ENCODE measurements at places on chromosomes 4 and X.
A peak's percentile ranks its signal among the peaks of the same experiment; 100 is the strongest.

DNA sequence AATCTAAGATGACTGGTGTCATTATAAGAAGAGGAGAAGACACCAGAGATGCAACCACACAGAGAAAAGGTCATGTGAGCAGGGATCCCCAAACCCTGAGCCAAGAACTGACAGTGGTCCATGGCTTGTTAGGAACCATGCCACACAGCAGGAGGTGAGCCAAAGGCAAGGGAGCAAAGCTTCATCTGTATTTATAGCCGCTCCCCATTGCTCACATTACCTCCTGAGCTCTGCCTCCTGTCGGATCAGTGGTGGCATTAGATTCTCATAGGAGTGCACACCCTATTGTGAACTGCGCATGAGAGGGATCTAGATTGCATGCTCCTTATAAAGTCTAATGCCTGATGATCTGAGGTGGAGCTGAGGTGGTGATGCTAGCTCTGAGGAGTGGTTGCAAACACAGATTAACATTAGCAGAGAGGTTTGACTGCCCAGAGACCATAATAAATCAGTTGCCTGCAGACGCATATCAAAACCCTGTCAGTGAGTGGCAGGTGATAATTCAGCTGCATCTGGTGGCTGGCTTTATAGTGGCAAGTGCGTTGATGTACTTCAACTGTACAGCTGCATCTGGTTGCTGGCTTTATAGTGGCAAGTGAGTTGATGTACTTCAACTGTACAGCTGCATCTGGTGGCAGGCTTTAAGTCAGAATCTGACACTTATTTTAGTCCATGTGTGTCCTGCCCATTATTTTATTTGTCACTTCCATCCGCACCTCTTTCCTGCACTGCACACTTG is 19.8 kb upstream of the CXCL2 start:
- DNase-seq: no peak

DNA sequence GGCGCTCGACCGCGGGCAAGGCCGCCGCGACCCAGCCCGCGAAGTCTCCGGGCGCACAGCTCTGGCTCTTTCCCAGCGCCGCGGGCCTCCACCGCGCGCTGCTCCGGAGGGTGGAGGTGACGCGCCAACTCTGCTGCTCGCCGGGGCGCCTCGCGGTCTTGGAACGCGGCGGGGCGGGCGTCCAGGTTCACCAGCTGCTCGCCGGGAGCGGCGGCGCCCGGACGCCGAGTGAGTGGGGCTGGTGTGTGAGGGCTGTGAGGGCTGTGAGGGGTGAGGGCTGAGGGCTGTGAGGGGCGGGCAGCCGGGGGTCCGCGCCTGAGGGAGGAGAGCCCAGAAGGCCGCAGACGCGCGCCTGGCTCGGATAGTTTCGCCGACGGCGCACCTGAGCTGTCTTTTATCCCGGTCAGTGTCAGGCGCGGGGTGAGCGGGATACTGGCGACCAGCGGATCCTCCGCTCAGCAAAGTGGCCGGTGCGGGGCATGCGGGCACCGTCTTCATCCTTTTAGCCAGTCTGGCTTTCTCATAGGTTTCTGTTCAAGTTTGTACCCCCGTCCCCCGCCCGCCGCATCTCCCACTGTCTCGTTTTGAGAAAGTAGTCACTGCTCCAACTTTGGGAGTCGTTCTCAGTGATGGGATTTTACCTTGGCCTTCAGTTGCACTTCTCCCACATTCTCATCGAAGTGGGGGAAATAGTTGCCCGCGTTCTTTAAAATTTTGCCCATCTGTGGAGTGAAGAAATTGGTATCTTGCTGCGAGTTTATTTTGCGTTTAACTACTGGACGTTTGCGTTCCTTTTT is 586 bp downstream of the HERC5 start:
- DNase-seq: peak; percentile 81

GRCh38 chrX:5672099-5672498 is 556.6 kb downstream of the NLGN4X start:
- DNase-seq: no peak

- no peak for DNase-seq
These were observed 128.2 kb downstream of the SLC7A11 start for GRCh38 chr4:138113819-138114400.

DNA sequence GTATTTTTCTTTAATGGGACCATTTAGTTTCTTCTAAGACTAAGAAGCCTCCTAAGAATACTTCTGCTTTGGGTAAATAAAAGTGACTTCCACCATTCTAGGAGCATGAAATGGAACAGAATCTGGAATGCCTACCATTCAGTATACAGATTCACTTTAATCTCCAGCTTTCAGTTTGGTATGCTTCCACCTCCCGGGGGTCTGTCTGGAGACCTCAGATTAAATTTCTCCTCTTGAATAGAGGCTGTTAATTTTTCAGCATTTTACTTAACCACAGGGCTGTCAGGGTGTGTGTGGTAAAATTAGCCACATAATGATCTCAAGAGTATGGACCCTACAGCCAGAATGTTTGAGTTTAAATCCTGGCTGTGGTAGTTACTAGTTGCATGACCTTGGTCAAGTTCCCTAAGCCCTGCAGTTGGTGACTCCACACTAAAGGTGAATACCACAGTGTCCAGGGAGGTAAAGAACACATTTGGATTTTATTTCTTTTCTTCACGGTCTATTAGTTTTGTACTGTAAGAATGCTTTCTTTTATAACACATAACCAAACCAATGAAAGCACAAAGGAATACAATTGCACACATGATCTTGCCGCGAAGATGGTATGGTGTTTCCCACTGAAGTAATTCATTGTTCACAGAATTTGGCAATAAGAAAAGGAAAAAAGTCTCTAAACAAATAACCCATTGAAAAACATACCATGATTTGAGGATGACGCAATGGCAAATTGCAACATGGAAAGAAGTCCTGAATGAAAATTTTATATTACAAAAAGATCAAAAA is 37.3 kb upstream of the TRIM2 start:
- DNase-seq: no peak

DNA sequence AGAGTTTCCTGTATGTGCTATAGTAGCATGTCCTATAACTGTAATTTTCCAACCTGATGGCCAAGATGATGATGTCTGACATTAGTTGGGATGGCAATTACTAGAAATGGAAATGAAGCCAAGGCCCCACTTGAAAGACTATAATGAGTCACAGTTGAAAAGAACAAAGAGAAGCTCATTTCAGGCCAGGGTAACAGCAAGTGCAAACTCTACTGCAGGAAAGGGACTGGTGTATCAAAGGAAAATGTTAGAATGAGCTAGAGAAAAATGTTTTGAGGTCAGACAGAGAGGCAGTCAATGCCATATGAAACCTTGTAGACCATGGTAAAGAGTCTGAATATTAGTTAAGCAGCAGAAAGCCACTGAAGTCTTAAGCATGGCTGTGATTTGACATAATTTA is 146.2 kb upstream of the SH3RF1 start:
- DNase-seq: no peak

DNA sequence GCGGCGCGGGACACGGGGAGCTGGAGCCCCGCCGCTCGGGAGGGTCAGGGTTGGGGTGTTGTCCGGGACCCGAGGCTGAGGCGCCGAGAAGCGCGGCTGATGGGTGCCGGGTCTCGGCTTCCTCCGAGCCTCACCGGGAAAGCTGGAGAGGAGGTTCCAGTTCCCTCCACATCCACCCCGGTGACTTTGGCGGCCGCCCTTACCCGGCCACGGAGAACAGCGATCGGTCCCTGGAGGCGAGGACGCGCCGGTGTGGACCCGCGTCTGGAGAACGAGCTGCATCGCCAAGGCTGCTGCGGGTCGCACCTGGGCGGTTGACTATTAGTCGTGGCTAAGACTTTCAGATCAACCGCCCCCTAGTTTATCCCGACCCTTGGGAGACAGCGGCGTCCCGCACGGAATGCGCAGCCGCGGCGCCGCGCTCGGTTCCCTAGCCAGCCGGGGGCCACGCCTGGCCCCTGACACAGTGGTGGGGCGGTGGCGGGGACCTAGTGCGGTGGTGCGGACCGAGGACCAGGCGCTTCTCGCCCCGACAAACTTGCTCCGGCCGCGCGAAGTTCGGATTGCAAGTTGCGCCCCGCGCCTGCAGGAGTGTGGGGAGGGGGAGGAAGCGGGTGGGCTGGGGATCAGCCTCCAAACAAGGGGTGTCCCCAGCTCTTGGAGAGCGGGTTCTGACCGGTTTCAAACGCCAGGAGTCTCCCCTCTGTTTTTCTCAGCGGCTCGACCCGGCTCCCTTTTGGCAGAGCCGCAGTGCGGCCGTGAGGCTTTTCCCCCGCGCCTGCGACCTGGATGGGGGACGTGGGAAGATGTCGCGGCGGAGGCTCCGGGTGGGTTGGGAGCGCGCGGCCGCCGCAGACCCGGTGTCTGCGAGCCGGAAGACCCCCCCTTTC is 568 bp downstream of the FHDC1 start:
- no peak for DNase-seq

DNA sequence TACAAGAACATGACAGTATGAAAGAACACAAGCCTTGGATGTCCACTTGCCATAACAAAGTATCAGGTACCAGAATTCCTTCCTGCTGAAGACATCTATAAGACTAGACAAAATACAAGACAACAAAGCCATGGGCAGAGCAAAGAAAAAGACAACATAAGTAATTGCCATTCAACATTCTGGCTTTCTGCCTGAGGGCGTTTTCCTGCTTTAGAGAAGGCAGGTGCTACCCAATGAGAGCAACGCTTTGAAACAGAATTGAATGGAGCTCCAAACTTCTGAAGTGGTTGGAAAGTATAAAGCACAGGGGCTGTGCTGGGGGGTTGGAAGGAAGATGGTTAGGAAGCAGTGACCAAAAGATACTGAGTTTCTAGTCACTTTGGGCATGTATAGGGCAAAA is 30.1 kb downstream of the PDE5A start:
- DNase-seq: no peak

- no peak for DNase-seq
These were observed 50.9 kb downstream of the CEP44 start for GRCh38 chr4:174334628-174335027.

GRCh38 chr4:86013621-86014020 is 346.2 kb downstream of the MAPK10 start:
- no peak for DNase-seq

DNA sequence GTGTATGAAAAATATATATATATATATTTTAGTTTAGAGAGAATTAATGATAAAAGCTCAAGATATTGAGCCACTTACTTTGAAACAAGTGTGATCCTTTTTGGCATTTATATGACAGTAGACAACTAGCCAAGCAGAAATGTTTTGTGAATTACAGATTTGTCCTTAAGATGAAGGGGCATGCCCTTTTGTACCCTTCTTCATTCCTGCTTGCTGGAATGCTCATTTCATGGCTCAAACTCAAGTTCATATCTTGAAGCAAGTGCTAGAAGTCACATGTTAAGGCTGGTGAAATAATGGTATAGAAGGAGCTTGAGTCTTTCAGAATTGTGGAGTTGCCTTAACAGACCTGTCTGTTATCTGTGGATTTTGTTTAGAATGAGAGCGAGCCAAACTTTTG is 203.0 kb downstream of the BMPR1B start:
- no peak for DNase-seq

DNA sequence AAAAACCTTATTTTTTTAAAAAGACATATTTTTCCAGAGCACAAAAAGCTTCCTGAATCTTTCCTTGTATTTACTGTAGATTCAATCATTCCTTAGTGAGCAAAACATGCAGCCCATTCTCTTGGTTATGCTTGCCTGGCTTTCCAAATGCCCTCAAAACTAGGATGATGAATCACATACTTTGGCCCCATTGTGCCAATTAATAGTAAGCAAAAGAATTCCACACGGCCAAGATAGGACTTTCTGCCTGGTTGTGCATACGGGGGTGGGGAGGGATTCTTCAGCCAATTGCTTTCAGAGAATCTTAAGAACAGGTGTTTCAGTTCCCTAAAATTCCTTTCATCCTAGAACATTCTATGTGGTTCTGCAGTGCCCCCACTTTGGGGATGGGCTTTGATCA is 7.0 kb downstream of the RAI2 start:
- no peak for DNase-seq

GRCh38 chrX:53616946-53617345 is 69.6 kb downstream of the HUWE1 start:
- no peak for DNase-seq

DNA sequence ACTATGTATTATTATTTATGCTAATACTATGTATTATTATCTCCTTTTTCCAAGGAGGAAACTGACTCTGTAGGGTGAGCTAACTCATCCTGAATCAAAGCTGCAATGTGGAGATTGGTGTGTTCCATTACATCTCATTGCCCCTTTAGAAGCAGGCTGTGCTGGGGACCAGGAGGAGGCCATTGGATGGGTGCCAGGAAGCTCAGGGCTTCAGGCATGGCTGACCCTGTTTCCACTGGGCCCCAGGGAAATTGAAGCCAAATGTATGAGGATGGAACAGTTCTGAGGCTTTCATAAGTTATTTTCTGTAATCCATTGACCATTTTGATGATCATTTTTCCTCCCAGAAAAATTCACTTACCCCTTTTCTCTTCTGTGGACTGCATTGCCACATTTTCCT is 418.8 kb upstream of the ZFP42 start:
- DNase-seq: no peak

DNA sequence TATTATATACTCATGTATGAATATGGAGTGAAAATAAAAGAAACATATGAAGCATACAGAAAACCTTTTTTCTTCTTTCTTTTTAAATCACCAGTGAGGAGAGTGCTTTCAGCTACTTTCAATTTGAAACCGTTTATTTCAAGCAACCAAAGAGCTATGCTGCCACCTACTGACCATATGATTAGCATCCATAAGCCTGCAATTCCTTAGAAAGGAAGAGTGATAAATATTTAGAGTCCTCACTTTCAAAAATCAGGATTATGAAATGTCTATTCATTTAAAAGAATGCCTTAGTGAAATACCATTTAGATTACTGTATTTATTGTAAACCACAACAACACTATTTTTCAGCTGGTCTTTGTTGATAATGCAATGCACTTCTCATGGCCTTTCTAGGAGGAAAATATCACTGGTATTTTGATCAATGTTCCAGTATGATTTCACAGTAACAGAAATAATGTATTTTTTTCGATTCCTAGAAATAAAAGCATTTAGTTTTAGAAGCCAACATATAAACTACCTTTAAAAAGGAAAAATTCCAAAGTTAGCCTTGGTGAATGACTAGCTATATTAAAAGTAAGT is 667.6 kb downstream of the PCDH18 start:
- no peak for DNase-seq

- no peak for DNase-seq
These were observed 422.4 kb upstream of the BOD1L1 start for GRCh38 chr4:14049946-14050345.

GRCh38 chr4:82998898-82999297 is 11.7 kb downstream of the LIN54 start:
- no peak for DNase-seq

GRCh38 chr4:168588916-168589531 is 92.2 kb downstream of the PALLD start:
- no peak for DNase-seq

DNA sequence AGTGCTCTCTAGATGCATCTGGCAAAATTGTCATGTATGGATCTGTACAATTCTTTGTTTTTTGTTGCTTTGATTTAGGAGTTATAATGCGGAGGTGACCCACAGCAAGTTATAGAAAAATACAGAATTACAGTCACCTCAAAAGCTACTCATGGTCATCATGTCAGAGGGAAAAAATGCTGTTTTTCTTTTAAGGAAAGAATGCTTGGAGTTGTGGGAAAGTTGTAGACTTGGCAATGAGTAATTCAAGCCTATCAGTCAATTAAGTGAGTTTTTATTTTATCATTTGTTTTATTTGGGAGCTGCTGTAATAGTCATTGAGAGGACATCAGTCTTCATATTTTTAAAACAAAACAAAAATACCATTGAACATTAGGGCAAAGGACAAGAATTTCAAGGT is 16.4 kb downstream of the FHL1 start:
- no peak for DNase-seq

GRCh38 chr4:180057891-180058671 is 2185.1 kb upstream of the TENM3 start:
- DNase-seq: no peak

GRCh38 chr4:41632481-41633073 is 94.6 kb downstream of the LIMCH1 start:
- DNase-seq: no peak

Measured in tibial artery (tissue), 4 donors.